Stimulated activated CD4-positive, alpha-beta T cell treated with anti-CD3 and anti-CD28 coated beads, Interleukin-15, amount 100 ng/mL, for 1 hour (primary cell): ENCODE measurements at places on chromosomes 2 and 18.

DNA sequence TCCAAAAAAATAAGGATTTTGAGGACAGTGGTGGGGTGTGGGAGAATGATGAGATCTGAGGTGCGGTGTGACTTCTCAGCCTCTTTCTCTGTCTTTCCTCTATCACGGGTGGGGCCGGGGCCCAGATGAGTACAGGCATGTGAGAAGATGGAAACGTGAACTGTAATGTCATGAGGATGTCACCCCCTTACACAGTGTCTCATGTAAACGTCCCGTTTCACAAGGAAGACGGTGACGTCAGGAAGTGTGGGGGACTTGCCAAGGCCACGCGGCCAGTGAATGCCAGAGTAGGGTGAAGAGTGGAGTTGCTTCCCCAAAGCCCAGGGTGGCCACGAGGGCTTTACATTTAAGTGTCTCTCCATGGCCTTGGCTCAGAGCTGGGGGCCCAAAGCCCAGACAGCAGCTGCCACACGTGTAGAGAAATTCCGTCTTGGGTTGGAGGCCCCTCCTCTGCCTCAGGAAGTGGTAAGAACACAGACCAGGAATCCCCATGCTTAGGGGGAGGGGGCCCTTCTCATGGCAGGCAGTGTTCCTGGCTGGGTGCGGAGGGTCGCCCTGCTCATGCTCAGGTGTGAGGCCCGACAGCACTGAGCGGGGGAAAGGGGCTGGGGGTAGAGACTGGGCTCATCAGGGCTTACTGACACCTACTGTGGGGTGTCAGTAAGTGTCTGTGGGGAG, 80.9 kb upstream of the SMAD7 start:
- DNase-seq: no peak

- peak; percentile 12 for DNase-seq
Observed at GRCh38 chr2:96923810-96924774, 54.2 kb upstream of the SEMA4C start.

- no peak for DNase-seq
Observed at GRCh38 chr2:220166616-220167015, 539.2 kb downstream of the SLC4A3 start.

DNA sequence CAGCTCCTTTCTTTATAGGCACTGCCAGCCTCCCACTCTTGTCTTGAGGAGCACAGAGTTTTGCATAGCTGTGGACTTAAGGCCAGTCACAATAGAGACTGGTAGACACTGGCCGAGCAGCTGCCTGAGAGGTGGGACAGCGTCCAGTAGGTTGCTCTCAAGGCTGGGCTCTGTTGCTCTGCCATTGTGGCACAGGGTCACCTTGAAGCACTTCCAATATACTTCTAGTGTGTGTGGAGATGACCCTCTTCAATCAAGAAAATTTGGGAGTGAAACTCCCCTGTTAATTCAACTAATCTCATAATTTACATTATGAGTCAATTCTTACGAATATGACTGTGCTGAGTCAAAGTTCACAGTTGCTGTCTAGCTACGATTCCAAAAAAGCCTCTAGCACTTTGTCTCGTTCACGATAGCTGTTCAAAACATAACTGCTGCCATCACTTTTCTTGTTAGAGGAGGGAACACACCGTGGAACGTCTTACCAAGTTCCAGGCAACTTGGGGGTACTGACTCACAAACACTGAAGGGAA, 636.2 kb downstream of the EPHA4 start:
- no peak for DNase-seq

DNA sequence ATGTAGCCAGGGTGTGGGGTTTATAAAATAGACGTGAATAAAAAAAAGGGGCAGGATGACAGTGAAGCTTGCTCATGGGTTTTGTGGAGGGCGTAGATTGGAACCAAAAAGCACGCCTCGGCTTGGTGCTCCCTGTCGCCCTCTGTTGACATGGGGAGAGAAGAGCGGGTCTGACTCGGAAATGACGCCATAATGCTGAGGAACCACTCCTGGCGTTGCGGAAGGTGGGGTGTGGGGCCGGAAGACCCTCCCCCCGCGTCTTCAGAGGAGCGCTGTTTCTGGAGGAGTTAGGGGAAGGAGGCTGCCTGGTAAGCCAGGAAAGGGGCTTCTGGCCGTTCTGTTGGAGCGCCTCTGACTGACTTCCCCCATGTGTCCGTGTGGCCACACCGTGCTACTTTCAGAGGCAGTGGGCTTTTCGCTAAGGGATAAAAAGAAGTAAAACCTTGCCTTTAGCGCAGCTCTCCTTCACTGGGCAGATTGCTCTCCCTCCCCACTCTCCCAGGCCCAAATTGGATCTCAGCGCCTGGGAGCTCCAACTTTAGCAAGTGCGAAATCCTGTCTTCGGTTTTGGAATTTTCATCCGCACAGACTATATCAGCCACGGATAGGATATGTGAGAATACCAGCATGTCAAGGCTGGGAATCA, 42.8 kb downstream of the PLEKHA3 start:
- peak; percentile 54 for DNase-seq

GRCh38 chr2:116952254-116952653, 862.2 kb upstream of the DDX18 start:
- DNase-seq: no peak

GRCh38 chr2:241051578-241052487, 50.3 kb downstream of the MTERF4 start:
- no peak for DNase-seq

GRCh38 chr2:214477305-214477704, 66.5 kb downstream of the VWC2L start:
- no peak for DNase-seq

GRCh38 chr2:24342110-24342910, 18.0 kb downstream of the ITSN2 start:
- DNase-seq: no peak

- DNase-seq: no peak
Observed at GRCh38 chr18:50607378-50607926, 47.6 kb downstream of the MAPK4 start.

- no peak for DNase-seq
Observed at GRCh38 chr18:50117863-50118262, 77.1 kb downstream of the MYO5B start.

- DNase-seq: no peak
Observed at GRCh38 chr2:240306185-240306584, 129.3 kb upstream of the GPC1 start.

- no peak for DNase-seq
Observed at GRCh38 chr2:109237792-109238191, 108.8 kb downstream of the SH3RF3 start.

GRCh38 chr2:98383166-98383565, 36.9 kb downstream of the CNGA3 start:
- DNase-seq: no peak

- DNase-seq: no peak
Observed at GRCh38 chr2:151102226-151102625, 159.4 kb downstream of the RBM43 start.

DNA sequence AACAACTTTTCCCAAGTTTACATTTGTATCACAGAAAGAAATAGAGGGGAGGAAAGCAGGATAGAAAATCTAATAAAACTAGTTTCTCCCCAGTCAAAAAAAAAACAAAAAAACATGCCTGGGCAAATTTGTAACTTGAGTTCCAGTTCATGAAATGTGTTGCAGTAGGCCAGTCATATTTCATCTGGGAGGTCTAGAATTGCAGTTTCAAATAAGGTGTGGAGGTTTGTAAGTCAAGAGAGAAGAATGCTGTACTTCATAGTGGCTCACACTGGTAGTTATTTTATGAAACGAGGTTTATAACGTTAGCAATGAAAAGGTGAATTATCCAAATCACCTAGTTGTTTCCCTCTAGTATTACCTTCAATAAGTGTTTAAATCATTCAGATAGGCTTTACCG, 1313.9 kb upstream of the SLC39A10 start:
- DNase-seq: no peak

DNA sequence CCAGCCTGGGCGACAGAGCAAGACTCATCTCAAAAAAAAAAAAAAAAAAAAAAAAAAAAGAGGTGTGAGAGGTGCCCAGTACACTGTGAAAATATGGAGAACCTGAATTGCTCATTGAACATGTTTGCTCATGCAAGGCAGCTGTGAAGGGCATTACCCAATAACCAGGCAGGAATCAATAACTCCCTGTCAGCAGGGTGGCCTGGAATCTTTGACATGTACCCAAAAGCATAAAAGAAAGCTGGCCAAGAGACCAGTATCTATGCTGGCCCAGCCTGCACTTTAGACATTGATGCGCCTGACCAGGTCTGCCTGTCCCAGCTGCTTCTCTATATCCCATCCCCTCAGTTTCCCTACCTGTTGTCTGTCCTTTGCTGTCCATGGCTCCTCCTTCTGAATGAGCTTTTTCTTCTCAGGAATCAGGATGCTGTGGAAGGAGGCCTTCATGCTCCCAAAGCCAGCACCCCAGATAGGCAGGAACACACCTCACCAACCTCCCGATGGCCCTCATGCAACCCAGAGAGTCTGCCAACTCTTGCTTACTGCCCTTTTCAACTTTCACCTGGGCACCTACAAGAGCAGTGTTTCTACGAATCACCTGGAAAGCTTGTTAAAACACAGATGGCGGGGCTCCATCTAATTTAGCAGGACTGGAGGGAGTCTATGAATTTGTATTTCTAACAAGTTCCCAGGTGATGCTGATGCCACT, 83.4 kb upstream of the PPP1CB start:
- DNase-seq: no peak

DNA sequence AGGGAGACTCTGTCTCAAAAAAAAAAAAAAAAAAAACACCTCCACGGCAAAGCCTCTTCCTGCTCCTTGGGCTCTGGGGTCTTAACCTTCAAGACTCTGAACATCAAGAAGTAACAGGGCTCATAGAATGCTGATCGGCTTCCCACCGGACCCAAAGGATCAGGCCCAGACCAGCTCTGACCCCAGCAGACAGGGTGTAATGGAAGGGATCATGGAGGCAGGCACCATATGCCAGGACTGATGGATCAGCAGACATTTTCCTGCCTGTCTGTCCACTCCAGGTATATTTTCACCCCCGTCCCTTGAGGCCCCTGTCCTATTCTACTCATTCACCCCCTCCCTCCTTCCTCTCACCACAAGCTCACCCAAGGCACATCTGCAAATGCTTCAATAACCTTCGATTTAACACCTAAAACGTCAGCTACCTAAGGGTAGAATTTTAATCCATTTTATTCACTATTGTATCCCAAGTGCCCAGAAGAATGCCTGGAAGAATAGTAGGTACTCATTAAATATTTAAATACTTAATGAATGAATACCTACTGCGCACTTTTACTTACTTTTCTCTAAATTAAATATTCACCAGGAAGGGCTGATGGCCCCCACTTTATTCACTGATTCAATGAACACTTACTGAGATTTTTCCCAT, 4.6 kb upstream of the SPEG start:
- DNase-seq: no peak

GRCh38 chr2:240132651-240132980, 3.5 kb downstream of the COPS9 start:
- DNase-seq: no peak

DNA sequence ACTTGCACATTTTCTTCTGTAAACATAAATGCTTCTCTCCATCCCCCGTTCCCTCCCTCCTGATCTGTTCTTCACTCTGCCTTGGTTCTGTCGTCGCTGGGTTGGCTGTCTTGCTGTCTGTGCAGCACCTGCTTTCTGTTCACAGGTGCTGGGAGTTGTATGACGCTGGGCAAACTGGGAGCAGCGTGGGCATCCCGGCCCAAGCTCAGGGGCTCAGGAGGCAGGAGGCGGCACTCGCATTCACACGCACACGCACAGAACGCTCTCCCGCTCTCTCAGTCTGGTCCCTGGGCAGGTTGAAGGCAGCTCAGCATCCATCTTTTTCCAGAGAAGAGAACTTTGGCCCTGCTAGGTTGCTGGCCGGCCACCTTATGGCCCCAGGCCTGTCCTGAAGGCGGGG, 55.7 kb downstream of the GBX2 start:
- DNase-seq: no peak

DNA sequence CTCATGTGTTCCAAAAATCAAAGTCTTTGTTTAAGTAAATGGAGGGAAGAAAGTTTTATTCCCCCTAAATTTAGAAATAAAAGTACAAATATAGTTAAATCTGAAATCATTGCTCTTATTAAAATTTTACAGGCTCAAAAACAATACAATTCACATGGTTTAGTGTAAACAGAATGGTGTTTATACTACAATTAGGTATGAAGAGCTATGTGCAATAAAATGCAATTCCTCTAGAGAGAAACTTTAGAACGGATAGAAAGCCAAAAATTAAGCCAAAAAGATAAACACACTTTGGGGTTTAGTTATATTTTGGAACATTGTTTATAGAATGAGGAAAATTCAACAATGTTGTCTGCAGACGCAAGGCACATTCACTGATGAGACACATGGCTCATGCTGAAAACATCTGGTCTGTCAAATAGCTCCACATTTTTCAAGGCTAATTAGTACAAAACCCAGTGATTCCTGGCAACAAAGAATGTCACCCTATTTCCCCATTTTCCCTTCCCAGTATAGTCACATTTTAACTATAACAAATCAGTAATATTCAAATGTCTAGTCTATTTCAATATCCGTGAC, 103.3 kb downstream of the EXOC6B start:
- DNase-seq: no peak
